Fibroblast of skin of back (primary cell): ENCODE measurements at places on chromosomes 1 and 21.

- no peak for DNase-seq
Observed at GRCh38 chr1:157025856-157026255, 19.7 kb downstream of the ARHGEF11 start.

DNA sequence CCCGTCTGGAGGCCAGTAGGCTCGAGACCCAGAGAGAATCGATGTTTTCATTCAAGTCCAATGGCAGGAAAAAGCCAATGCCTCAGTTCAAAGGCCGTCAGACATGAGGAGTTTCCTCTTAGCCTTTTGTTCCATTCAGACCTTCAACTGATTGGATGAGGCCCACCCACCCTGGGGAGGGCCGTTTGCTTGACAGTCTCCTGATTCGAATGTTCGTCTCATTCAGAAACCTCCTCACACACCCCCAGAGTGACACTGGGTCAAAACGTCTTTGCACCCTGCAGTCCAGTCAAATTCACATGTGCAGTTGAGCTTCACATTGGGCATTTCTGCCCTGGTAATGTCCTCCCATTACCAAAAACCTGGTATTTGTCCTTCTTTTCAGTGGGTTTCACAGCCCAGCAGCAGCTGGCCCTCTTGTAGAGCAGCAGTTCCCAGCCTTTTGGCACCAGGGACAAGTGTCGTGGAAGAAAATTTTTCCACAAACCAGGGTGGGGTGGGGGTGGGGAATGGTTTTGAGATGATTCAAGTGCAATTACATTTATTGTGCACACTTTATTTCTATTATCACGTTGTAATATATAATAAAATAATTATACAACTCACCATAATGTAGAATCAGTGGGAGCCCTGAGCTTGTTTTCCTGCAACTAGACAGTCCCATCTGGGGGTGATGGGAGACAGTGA lies 40.1 kb downstream of the RSPH1 start:
- no peak for DNase-seq

DNA sequence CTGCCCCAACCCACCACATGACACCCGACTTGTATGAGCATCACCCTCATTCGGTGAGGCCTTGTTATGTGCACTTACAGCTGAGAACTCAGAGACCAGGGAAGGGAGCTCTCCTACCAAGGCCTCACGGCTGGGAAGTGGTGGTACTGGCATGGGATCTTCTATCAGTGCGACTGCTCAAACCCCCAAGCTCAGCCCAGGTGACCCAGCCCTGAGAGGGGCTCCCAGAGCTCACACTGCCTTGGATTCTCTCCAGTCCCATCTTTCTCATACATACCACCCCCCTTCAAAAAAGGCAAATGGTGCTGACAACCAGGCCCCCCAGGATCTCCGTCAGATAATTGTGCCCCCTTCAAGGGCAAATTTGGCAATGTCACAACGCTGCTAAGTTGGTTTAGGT lies 777 bp upstream of the PLA2G2F start:
- DNase-seq = no peak

DNA sequence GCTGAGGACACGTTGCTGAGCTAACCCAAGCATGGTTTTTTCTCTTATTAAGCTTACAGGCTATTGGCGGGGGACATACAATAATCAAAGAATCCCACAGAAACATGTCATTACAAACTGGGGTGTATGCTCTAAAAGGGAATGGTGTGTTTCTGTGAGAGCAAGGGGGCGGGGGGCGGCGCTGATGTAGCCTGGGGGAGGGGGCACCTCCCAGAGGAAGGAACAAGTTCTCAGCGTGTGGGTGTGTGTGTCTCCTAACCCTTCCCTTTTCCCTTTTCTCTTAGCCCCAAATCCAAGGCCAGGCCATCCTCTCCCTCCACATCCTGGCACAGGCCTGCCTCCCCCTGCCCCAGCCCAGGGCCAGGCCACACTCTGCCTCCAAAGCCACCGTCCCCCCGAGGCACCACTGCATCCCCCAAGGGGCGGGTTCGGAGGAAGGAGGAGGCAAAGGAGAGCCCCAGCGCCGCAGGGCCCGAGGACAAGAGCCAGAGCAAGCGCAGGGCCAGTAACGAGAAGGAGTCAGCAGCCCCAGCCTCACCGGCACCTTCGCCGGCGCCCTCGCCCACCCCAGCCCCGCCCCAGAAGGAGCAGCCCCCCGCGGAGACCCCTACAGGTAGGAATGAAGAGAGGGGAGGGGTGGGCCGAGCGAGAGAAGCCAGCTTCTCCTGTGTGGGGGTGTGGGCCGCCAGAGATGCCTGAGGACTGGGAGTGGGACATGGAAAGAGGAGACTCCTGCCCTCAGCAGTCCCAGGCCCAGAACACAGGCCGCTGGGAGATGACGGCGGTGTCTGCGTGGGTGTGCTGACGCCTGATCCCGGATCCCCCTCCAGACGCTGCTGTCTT lies 21.9 kb downstream of the MAP7D1 start:
- no peak for DNase-seq

- no peak for DNase-seq
Observed at GRCh38 chr1:186783193-186783592, 45.6 kb upstream of the PLA2G4A start.

DNA sequence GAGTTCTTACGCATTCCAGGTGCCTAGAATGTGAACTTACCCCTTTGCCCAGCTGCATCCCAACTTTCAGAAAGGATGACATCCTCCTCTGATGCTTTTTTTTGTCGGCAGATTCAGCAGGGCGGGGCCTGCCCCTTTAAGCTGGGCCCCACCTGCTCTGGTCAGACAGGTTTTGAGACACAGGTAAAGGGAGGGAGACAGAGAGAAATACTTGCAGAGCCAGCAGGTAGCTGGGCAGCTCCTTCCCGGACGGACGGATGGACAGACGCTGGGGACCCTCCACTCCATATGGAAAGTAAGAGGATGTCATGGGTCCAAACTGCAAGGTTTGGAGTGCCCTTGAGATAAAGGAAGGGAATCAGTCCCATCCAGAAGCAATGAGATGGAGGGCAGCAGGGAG lies at the start of gene TMEM79:
Gene TMEM79, plus strand, starts transcription at position 214 of the 400 bp plus-strand sequence. CDS start 902 bp downstream, outside the sequence.
- no peak for DNase-seq

GRCh38 chr1:55311979-55312378 lies 96.8 kb upstream of the USP24 start:
- no peak for DNase-seq

DNA sequence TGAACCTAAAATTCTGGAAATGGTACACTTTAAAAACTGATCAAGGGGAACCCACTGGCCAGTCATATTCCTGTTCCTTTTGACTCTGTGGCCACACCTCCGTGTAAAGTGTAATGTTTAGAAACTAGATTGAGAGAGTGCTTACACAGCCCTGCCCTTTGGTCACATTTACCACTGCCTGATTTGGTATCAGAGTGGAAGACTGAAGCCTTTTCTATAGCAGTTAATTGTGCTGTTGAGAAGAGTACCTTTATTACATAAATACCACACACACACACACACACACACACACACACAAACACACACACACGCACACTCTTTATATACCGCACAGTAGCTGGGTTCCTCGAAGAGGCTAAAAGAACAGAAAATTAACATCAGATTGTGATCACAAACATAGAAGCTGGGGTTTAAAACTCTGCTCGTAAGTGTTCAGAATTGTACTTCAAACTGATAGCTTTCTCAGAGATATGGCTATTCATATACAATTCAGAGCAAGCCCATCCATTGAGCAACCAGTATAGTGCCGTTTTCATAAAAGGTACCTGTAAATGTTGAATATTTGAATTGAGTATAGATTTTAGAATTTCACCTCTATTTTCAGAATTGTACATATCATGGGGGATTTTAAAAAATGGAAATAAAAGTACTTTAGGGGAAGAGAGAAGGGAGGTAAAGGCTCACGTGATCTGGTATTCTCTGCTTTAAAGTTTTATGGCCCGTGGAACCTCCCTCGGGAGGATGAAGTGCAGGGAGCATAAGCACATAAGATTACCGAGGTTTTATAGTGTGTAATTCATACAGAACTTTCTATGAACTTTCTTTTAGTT lies 37.5 kb downstream of the CAMTA1 start:
- DNase-seq = no peak
